ENCODE measurements at places on chromosomes 5 and 9. TPM values are rescaled to one million over a fixed set of nuclear protein-coding genes. Genes with fewer than 3 reads are reported as not detected.

- no peak for DNase-seq
These were observed 119.4 kb downstream of the GAS1 start for GRCh38 chr9:86827893-86828292.

GRCh38 chr5:137027758-137028157 lies 471.4 kb downstream of the SPOCK1 start:
- no peak for DNase-seq

GRCh38 chr5:473551-474192 lies 30.7 kb downstream of the EXOC3 start:
- DNase-seq = no peak

DNA sequence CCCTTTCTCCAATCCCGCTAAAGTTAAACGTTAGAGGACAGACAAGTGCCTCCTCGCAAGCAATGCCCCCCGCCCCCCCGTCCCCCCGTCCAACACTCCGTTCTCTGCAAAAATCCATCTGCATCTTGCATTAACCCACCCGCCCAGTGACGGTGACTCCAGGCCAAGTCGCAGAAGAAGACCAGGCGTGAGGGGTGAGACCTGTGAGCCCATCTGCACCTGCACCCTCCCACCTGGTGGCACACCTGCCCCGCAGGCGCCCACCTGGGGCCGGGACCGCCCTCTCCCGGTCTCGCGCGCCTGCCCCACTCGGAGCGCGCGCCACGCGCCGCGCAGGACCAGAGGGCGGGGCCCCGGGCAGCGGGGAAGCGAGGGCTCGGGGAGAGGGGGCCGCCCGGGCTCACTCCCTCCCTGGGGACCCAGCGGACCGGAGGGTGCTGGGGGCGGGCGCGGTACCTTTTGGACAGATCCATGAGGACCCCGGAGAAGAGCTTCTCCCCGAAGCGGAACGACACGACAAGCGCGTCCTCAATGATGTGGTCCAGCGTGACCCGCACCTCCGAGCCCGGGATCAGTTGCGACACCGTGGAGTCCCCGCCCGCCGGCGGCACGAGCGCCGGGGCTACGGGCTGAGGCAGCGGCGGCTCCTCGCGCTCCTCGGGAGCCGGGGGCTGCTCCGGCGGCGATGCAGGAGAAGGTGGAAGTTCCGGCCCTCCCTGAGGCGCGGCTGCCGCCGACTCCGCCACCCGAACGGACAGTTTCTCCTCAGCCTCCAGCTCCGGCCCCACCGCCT lies 705 bp downstream of the PWWP2A start:
- no peak for DNase-seq

DNA sequence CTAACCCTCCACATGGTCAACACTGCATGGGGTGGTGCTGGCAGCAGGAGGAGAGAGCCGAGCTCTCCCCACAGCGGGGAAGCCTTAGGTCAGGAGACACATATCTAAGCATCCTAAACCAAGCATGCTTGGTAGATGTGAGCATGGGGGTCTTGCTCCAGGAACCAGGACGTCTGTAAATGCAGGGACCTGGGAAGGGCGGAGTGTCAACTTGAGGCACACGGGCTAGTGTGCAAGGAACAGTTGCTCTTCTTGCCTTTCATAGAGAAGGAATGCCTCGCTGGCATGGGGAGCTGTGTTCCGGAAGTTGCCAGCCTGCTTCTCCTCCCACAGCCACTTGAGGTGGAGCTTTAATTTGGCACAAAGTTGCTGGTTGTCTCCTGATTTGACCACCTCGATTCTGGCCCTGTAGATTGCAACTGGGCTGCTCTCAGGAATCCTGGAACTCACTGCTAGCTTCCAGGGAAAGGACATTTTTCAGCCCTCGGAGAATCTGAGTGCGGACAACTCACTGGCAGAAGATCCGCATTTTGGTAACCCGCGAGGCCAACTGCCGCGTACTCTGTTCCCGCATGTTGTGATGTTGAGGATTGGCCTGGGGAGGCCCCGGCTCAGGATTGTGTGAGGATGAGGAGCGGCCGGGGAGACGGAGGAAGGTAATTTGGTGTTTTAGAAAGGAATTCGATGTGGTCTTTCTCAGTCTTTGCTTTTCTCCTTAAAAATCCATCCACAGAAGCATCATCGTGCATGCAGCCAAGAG lies 370.3 kb upstream of the IRX1 start:
- DNase-seq = no peak

DNA sequence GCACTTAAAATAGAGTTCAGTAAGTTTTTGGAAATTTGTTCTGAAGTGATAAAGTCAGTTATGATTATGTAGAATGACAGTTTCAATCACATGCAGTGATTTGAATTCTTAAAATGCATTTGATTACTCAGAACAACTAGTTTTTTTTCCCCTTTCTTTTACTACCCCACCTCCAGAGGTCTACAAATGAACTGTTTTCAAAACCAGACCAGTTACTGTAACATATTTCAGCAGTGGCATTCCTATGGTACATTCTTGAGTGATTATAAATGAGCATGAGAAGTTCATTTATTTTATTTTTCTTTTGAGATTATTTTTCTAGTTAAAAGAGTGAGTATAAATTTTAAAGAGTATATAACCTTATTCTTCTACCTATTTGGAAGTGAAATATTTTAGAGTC lies 71.6 kb downstream of the NNT start:
- DNase-seq = no peak

DNA sequence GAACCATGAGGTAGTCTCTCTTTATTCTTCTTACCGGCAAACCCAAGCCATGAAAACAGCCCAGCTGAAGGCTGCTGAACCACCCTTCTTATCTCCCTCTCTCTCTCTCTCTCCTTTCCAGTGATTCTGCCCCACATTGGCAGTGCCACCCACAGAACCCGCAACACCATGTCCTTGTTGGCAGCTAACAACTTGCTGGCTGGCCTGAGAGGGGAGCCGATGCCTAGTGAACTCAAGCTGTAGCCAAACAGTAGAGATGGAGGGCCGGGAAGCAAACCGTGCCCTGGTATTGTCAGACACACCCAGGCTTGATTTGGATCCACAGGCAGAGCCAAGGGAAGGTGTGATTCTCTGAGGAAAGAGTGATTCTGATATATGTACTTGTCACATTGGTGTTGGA lies 14.0 kb downstream of the GRHPR start:
- no peak for DNase-seq

GRCh38 chr5:61332358-61332749 lies 296 bp downstream of the ZSWIM6 start:
- DNase-seq = no peak

The CDX1 gene
- polyA plus RNA-seq = 0.73 TPM

The PTGDS gene
- 37.2 TPM for polyA plus RNA-seq

The REEP2 gene
- 10.4 TPM for polyA plus RNA-seq
